ENCODE measurements at places on chromosomes 7 and 10.

- no peak for DNase-seq
Measured at GRCh38 chr10:72449941-72450441, 95.3 kb upstream of the DNAJB12 start.

GRCh38 chr10:63197344-63198092, 64.4 kb downstream of the NRBF2 start:
- DNase-seq = no peak

- no peak for DNase-seq
Measured at GRCh38 chr7:113394856-113395255, 276.5 kb upstream of the SMIM30 start.

GRCh38 chr7:46489106-46489505, 568.0 kb upstream of the IGFBP3 start:
- no peak for DNase-seq

DNA sequence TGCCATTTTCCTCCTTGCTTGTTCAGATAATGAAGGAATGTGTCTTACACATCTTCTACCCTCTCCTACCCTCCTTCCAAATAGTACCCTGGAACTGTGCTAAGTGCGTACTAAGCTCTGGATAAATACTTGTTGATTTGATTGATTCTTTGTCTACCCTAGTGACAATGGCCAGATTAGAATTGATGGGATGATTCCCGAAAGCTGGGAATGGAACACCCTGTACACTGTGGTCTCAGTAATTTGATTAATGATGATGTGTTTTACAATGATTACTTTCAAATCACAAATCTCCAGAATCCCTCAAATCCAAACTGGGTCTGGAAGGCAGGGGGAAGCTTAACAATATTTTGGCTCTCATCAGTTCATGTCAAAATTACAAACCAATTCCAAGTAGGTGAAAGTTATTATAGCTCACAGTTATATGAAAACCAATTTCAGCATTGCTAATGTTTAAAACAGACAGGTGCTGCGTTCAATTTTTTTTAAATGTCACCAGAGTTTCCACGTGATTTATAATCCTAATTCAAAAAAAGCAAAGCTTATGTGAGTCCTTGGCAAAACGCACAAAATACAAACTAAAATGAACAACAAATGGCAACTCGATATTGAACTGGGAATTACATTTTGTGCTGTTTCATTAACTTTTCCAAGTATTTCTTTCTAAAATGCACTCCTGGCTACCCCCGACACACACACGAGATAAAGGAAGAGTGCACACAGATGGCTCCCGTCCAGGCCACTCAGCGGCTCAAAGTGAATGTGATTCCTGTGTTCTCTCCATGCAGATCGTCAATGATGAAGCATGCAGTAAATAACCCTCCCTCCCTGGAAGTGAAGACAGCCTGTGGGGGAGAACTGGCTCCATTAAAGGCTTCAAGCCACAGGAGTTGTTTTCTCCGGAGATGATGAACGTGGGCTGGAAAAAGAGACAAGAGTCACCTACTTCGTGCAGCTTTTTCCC, 21.7 kb upstream of the ADRB1 start:
- DNase-seq = no peak

DNA sequence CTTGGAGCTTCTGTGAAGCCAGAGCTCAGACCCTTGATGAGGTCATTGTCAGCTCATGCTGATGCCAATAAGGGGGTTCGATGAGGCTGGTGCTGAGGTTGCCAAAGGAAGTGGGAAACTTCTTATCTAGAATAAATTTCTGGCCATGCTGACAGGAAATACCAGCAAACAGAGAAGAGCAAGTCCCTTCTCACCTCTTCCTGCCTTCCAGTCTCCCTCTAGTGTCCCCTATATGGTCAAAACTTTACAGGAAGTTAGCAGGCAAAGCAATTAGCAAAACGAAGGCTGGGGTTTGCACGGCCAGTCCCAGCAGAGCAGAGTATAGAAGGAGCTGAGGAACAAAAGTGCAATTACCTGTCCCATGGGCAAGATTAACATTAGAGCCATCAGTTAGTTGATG, 15.1 kb upstream of the NEUROG3 start:
- no peak for DNase-seq

GRCh38 chr7:40865441-40866233, 730.8 kb downstream of the SUGCT start:
- no peak for DNase-seq

- DNase-seq = no peak
Measured at GRCh38 chr7:66211429-66211828, 6.3 kb downstream of the TPST1 start.

DNA sequence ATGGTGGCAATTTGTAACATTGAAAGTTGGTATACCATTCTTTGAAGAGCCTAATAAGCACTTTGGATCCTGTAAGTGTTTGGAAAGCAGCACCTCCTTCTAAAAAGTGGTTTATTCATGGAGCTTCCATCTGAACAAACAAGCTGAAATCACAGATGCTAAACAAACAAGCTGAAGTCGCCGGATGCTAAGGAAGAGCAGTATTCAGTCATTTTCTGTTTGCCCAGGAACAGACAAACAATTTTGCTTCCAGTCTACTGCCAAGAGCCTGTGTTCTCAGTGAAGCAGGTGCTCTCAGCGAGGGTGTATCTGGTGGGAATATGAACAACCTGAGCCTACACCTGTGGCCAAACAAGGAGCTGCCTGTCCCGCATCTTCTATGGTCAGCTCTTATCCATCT, 6.3 kb downstream of the COL28A1 start:
- DNase-seq = peak; percentile 98

- no peak for DNase-seq
Measured at GRCh38 chr7:31340603-31341002, at the start of gene NEUROD6. Gene NEUROD6 (minus strand): TSS chr7:31340726. CDS start chr7:31339268, 1,458 bp downstream.

GRCh38 chr7:111388912-111389311, 173.4 kb downstream of the IMMP2L start:
- DNase-seq = no peak

DNA sequence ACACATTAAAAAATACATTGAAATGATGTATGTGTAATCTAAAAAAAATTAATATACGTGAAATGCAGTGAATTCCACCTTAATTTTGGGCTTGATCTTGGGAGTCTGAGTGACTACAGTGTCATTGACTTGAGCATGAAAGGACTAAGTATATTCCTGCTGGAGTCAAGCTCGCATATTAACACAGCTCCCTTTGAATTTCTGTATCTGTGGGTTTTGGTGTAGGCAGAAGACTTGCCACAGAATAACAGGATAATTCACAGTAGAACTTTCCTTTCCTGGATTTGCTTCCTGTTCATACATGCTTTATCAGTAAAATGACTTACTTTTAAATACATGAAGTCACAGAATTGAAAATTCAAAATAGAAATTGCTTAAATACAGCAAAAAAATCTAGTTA, 55.3 kb downstream of the PPP1R9A start:
- no peak for DNase-seq

GRCh38 chr10:132470410-132471124, 67.0 kb upstream of the INPP5A start:
- DNase-seq = no peak

- DNase-seq = no peak
Measured at GRCh38 chr7:116588225-116588624, 63.4 kb downstream of the CAV1 start.

DNA sequence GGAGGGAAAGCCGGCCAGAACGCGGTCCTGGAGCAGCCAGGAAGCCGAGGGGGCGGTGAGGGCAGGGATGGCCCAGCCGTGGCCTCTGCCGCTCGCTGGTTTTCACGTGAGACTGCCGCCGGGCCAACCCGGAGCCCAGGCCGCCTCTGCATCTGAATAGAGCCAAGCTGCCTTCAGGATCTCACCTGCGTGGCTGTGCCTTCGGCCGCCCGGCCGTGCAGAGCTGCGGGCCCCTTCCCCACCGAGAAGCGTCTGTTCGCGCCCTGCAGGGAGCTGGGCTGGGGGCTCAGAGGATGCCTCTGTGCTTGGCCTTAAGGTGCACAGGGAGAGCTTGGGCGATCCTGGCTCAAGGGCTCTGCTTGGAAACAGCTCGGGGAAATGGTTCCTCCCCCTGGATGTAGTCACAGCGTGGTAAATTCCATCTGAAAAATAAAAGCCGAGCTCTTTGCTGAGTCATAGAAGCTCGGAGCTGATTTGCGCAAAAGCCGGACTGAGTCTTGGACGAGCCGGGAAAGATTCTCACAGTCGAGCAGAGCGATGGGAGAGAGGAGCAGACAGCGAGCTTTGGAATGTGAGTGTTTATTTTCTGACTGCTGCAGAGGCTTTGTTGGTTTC, at the start of gene JAKMIP3:
Gene JAKMIP3, plus strand, starts transcription at position 456 of the 615 bp plus-strand sequence. CDS start 38,863 bp downstream, outside the sequence.
- DNase-seq = no peak

DNA sequence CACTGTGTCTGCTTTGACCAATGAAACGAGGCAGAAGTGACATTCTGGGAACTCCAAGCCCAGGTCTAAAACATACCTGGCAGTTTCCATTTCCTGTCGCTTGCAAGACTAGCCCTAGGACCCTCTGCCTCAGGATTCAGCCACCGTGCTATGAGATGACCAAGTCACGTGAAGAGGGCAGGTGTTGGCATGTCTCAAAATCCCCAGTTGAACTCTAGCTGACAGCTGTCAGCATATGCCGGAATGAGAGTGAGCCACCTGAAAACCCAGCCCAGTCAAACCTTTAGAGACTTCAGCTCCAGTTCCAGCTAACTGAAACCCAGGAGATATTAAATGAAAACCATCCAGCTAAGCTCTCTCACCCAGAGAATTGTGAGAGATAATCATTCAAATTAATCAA, 89.9 kb upstream of the PPP1R3A start:
- no peak for DNase-seq

DNA sequence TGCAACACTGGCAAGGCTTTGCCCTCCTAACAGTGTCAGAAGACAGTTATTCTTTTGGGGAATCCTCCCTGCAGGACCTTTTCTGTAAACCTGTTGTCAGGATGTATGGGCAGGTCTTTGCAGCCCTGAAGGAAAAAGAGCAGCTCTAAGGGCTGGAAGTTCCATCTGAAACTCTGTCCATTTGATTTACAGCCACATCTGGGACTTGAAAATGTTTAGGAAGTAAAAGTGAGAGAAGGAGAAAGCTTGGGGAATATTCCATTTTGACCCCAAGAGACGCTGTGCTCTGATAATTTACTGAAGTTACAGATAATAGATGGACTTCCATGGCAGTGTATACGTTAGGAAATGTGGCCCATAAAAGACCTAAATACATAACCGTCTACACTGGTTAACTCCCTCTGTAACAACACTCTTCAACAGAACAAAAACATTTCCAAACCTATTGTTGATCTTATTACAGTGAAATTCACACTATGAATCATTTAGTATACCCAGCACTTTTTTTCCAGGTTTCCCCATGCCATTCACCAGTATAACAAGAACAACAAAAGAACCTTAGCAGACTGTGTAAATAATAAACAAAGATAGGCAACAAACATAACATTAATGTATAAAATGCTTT, 89.1 kb downstream of the KIAA1549 start:
- DNase-seq = peak; percentile 20

GRCh38 chr7:22698767-22699166, 28.2 kb upstream of the IL6 start:
- no peak for DNase-seq

GRCh38 chr10:76024460-76025123, 593.2 kb downstream of the LRMDA start:
- DNase-seq = no peak

GRCh38 chr10:48410503-48410902, 104.0 kb downstream of the MAPK8 start:
- no peak for DNase-seq

GRCh38 chr7:71419546-71420337, 287.8 kb downstream of the GALNT17 start:
- DNase-seq = no peak

DNA sequence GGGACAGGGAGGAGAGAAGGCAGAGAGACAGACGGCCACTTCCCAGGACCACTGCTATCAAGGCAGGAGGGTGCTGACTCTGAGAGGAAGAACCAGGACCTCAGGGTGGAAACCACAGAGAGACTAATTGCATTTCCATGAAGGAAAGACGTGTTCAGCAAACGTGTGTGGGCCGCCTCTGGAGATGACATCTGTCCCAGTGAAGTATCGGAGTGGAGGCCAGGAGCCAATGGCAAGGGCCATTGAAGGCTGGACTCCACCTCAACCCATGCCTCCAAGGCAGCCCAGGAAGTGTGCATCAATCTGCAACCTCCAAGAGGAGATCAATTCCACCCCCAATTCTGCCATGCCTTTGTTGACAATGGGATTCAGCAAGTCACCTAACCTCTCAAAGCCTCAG, 229.9 kb downstream of the USP6NL start:
- no peak for DNase-seq

DNA sequence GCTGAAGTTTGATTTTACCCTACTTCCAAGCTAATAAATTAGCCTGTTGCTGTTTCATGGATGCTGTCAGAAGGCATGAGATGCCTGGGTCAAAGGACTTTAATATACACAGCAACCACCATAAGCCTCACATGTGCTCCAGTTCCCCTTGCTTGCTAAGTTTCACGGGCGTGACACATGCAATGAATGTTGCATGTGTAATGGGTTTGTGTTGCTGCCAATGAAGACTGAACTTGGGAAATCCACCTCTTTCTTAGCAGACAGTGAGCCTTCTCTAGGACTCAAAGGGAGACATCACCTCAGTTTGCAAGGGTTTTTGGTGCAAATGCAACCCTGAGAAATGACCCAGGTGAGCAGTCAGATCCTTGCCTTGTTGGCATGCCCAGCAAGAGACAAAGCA, 505.5 kb upstream of the PODXL start:
- DNase-seq = no peak

GRCh38 chr10:28533186-28533564, 257 bp downstream of the WAC start:
- no peak for DNase-seq

DNA sequence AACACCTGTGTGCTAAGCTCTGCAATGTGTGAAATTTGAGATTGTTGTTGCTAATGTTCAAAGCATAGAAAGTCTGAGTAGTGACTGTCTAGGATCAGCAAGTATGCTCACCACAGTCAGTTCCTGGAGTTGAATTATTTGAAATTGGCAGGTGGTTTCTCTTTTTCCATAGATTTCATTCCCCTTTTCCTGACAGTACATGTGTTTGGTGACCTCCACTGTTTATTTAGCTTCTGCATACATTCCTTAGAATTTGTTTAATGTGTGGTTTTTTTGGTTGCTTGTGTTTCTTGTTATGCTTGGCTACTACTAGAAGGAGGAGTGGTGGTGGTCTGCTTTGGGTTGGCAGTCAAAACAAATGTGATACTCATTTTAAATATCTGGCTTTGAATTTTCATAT, 52.3 kb downstream of the FOXP2 start:
- DNase-seq = no peak

- no peak for DNase-seq
Measured at GRCh38 chr10:58028597-58029366, 238.9 kb downstream of the IPMK start.

- DNase-seq = no peak
Measured at GRCh38 chr10:122855745-122856144, 10.1 kb upstream of the CUZD1 start.

DNA sequence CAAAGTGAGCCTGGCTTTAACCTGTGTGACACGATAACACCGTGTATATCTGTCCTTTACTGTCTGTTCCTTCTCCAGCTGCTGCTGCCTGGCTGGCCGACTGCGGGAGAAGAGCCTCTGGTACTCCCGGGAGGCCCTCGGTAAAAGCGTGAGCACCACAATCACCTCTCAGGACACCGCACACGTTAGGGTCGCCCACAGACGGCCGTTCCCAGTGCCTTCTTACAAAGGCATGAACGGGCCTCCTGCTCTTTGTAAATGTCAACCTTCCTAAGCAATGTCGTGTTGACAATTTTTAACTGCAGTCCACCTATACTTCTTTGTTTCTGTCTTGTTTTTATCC, 177.6 kb downstream of the DIP2C start:
- no peak for DNase-seq

- no peak for DNase-seq
Measured at GRCh38 chr7:50262916-50263690, 41.4 kb upstream of the IKZF1 start.
